ENCODE measurements at places on chromosomes 16 and 17. TPM values are rescaled to one million over a fixed set of nuclear protein-coding genes. Genes with fewer than 3 reads are reported as not detected.

Gene CFAP97D1
- not detected for total RNA-seq

Gene SLC9A5
- 1.4 TPM for total RNA-seq

Gene LRRC3C
- total RNA-seq, result not detected

Gene CACNA1H
- 2.0 TPM for total RNA-seq

Gene ZFP3
- 0.04 TPM for total RNA-seq

Gene TBC1D10B
- total RNA-seq, result 15.9 TPM

Gene SDR42E1
- total RNA-seq, result not detected

Gene KRTAP4-6
- not detected for total RNA-seq

Gene ABCC11
- total RNA-seq, result not detected

Gene ZNF597
- 0.90 TPM for total RNA-seq

Gene TMC8
- total RNA-seq, result not detected

Gene PRSS36
- not detected for total RNA-seq

Gene DOC2B
- not detected for total RNA-seq

Gene CMTM1
- total RNA-seq, result 0.85 TPM

Gene SPEM1
- not detected for total RNA-seq

Gene IGFBP4
- 7.2 TPM for total RNA-seq

Gene TMEM235
- not detected for total RNA-seq

Gene HSPB9
- total RNA-seq, result not detected

Gene RPH3AL
- 6.0 TPM for total RNA-seq

Gene CCDC137
- total RNA-seq, result 16.7 TPM

Gene ACSM2A
- total RNA-seq, result not detected

Gene KIF18B
- total RNA-seq, result 4.5 TPM

Gene HEATR9
- total RNA-seq, result not detected

Data from H4 (cell line).